ENCODE measurements at places on chromosomes 1 and 21.

- peak; percentile 70 for DNase-seq
Observed at GRCh38 chr1:220810179-220810653, 23.5 kb downstream of the MTARC1 start.

GRCh38 chr1:204478172-204478899 lies 16.3 kb downstream of the PIK3C2B start:
- DNase-seq: no peak

GRCh38 chr21:16002874-16003466 lies 273.2 kb downstream of the USP25 start:
- peak; percentile 10 for DNase-seq

DNA sequence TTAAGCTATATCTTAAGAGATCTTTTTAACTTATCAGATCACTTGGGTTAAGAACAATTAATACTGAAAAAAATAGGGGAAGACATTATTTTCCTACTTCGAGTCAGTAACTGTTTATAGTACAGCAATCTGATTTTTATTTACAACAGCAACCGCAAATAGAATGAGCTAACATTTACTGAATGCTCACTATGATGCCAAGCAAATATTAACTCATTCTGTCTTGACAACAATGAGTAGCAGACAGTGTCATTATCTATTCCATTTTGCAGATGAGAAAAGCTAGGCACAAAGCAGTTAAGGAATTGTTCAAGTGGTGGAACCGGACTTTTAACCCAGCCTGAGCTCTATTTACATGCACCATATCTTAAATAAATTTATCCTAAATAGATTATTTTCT lies 273.7 kb downstream of the NTNG1 start:
- DNase-seq: no peak

DNA sequence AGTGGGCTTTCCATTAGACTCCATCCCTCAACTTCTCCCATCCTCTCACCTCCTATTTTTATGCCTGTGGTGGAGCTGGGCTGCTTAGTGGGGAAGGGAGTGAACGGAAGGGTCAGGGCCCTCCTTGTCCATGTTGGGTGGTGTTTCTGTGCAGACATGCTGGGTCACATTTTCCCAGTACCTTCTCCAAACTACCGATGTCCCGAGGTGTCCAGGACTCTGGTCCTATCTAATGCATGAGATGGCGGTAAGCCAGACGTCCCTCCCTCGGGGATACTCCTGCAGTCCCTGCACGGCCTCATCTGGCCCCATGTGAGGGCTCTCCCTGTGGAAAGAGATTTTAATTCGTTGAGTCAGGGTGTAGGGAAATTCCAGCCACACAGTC lies 61.0 kb downstream of the OBSCN start:
- no peak for DNase-seq

Measured in brain microvascular endothelial cell (primary cell).